ENCODE measurements at places on chromosomes 12 and 14.

DNA sequence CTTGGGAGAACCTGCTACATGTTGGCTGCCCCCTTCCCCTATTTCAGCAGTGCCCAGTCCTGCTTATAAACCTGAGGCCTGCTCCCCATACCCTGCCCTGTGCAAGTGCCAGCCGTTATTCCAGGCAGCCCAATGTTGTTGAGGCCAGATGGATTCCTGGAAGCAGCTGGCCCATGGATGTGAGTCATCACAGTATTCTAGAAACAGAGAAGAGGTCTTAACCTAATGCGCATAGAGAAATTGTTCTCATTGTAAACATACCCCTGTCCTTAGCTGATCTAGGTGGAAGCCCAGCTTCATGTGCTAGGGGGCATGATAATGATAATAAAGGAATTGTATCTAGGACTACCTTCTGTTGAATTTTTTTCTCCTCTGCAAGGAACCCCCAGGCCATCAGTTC, 69.7 kb downstream of the TSPAN11 start:
- no peak for DNase-seq

GRCh38 chr12:46133751-46134150, 135.1 kb downstream of the SLC38A1 start:
- DNase-seq, result no peak

- no peak for DNase-seq
Observed at GRCh38 chr12:113424915-113425823, 3.0 kb downstream of the SDSL start.

DNA sequence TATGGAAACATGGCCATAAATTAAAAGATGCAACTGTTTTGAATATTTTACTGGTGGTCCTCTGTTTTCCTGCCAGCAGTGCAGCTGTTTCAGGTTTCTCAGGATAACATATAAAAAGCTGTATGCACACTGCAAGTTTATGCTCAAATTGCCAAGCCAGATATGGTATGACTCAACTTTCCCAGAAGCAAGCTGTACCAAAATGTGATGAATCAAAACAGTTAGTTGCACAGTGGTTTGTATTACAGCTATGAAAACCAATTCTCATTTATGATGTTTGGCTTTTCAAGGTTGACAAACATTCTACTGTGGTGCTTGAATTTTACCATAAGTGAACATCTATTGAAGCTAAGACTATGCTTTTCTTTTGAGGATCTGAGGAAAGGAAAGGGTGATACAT, 15.5 kb downstream of the TRMT5 start:
- no peak for DNase-seq

DNA sequence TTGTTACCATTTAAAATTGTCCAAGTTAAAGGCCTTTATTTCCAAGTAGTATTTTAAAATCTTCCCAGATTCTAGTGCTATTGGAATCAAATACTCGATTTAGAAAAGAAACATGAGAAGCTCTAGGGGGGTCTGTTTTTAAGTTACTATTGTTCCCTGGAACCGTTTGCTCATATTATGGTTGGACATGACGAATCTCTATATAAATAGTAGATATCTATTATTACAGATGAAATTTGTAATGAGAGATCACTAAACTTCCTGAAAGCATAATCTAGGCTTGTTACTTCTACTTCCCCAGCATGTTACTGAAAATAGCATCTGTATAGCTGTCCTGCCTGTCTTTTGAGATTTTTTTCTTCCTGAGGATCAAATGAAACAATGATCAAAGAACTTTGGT, 70.1 kb downstream of the LGR5 start:
- DNase-seq, result no peak

DNA sequence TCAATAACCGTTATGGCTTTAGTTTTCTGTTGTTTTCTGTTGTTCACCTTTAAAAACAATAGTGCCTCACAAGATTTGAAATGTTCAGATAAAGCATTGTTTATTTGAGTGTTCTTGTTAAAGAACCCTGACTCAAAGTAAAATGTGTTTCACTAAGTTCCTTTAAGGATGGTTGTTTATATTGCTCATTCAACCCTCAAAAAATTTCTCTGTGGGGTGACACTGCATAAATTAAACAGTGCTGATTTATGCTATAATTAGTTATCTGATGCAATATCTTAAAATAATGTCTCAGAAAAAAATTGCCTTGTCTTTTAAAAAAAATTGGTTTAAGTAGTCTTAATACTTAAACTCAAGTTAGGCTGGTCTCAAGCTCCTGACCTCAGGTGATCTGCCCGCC, 775.1 kb downstream of the FLRT2 start:
- no peak for DNase-seq

- no peak for DNase-seq
Observed at GRCh38 chr14:67453575-67454300, 34.8 kb downstream of the TMEM229B start.

GRCh38 chr14:63991833-63992232, 139.0 kb downstream of the SYNE2 start:
- no peak for DNase-seq

DNA sequence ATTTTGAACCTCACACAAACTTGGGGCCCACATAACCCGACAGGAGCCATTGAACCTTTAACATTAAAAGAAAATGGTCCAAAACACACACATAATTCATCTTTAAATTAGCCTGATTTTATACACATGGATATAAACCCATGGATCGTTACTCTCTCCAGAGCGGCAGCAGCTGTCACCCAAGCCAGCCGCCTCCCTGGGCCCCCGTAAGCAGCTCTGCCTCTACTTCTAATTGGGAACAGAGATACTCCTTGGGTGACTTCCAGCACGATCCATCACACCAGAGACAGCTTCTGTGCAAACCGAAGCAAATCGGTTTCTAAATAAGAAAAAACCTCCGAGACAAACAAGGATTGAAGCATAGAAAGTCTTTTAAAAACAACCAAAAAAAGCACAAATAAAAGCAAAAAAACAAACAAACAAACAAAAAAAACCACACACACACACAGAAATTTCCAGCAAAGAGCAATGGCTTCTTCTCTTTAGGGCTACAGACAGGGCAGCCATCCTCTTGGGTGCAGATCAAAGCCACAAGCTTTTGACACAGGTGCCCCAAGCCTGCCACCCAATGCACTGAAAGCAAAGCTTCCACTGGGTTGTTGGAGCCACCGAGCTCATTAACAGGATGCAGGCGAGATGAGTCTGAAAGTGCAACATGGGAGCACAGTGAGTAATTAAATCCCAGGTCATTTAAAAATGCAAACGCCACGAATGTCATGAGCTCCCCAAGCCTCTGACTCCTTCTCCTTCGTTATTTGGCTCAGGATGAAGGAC, 156.9 kb downstream of the DPF3 start:
- no peak for DNase-seq

DNA sequence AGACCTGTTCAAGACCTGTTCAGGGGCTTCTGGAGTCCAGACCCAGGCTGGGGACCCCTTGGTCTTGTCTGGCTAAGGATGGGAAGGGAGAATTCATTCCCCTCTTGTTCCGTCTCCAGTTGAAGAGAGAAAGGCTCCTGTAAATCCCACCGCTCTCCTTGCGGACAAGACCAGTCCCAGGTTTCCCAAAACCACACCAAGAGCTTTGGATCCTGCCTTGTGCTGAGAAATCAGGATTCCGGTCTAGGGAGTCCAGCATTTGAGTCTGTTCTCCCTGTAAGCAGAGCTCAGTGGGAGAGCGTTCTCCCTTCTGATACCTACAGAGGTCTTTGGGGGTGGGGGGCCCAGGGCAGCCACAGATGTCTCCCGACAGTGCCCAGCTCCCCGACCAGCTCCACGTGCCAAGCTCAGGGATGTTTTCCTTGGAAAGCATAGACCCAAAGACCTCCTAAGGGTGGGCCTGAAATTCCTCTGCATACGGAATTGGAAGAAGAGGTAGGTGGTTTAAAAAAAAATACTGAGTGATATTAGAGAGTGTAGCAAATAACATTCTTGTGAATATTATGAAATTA, 1.9 kb downstream of the HOXC13 start:
- DNase-seq, result no peak

DNA sequence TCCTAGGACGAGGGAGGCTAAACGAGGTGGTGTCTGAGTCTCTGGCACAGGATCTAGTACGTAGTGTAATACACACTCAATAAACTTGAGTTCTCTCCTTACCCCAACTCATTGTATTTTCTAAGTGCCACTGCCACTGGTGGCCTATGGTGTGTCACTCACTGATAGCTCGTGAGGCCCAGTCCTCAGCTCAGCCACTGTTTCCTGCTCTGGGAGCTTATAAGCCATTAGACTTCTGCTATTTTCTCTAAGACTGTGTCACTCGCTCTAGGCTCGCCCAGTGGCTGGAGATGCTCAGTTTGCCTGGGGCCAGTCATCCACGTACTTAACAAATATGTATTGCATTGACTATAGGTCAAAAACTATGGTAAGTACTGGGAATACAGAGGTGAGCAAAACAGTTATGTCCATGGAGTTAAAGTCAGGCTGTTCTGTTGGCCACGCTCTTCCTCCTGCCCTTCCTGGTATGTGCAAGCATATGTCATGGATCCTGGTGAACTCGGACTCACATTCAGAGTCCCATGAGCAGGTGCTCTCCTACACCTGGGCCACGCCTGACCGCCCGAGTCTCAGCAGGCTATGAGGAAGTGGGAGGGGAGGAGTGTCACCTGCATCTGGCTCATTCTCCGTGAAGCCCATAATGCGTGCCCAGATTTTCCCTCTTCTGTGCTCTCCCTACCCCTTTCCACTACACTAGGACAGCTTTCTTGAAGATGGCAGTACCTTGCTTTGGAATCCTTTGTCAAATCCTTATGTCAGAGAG, 41.6 kb downstream of the DEGS2 start:
- DNase-seq, result no peak

GRCh38 chr12:45745861-45746277, 16.4 kb downstream of the ARID2 start:
- no peak for DNase-seq

DNA sequence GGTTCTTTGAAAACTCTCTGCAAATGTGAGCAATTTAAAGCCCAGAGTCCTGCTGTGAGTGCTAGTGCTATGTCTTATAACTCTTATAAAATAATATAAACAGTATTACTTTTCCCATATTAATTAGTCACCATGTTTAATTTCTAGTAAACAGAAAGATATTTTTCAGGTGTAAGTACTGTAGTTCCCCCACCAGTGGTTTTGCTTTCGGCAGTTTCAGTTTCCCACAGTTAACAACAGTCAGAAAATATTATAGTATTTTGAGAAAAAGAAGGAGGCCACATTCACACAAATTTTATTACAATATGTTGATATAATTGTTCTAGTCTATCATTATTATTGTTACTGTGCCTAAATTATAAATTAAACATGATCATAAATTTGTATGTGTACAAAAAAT, 800.5 kb downstream of the LRFN5 start:
- no peak for DNase-seq

DNA sequence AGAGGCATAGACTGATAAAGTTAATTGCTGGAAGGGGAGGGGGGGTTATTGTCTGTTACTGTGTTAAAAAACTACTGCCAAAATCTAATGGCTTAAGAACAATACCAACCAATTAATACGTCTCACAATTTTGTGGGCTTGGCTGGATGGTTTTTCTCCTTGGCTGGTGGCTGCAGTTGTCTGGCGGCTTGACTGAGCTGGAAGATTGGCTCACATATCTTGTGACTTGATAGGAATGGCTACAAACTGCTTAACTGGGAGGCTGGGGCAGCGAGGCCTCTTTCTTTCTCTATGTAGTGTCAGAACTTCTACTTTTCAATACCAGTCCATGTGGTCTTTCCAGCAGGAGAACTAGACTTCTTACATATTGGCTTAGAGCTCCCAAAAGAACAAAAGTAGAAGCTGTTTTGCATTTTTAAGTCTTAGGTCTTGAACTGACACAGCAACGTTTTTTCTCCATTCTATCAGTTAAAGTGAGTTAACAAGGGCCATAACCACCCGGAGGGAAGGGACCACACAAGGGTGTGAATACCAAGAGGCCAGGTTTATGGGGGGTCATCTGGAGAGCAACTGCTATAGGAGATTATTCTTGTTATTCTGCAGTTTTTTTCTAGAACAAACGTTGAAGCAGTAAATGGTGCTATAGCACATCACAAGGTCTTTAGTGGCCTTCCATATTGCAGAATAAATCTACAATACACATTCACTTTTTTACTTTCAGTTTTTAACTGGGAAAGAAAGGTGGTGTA, 46.9 kb downstream of the ZDHHC17 start:
- DNase-seq, result no peak

DNA sequence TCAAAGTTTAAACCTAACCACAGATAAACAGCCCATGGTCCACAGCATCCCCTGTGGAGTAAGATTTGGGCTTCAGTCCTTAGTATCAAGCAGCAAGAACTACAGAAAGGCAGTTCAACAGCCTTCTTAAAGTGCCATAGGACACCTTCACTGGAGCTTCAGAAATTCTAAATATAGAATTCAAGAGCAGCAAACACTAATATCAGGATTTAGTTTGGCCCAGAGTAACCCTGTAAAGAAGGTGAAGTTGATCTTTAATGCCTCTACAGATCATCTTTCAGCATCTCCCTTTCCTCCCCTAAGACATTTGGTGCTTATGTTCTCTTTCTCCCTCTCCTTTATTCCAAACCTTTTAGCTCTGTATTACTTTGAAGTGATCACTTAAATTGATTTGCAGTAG, 59.5 kb upstream of the ARHGAP5 start:
- no peak for DNase-seq

DNA sequence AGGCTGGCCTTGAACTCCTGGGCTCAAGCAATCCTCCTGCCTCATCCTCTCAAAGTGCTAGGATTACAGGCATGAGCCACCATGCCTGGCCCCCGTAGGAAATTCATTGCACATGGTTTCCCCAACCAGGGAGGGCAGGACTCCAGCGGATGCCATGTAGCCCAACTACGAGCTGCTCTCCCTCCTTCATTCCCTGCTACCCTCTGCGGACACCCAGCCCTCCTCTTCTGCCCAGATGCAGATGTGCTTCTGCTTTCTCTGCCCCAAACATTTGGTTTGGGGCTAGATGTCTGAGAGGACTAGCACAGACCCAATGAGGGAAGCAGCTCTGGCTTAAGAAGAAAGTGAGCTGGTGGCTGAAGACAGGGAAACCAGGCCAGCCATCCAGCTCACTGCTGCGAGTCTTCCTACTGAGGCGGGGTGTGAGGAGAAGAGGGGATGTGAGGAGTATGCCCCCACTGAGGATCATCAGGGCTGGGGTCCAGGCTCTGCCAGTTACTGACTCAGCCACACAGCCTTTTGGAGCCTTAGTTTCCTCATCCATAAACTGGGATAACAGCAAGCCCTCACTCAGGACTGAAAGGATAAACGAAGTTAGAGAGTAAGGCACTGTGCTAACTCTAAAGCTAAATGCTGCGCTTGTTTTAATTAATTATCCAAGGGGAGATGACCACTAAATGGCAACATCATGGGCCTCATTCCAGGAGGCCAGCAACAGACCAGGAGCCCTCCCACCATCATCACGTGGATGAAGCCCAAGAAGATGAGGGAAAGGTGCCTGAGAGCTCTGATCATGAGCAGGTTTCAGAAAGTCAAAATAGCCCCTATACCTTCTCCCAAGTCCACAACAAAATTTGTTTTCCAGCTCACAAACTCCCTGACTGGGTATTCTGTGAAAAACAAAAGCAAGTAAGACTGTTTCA, 10.9 kb downstream of the CTDSP2 start:
- no peak for DNase-seq

All from mesothelial cell of epicardium (in vitro differentiated cells).